ENCODE measurements at places on chromosomes 7 and 10. TPM values are rescaled to one million over a fixed set of nuclear protein-coding genes. Genes with fewer than 3 reads are reported as not detected.

GRCh38 chr10:110631934-110632333, 12.2 kb upstream of the RBM20 start:
- H3K4me1 ChIP-seq: peaks cover 3% of the 10 kb centered on the region
- DNase-seq: no peak
- H3K27ac ChIP-seq: no peak overlapping the region
- H3K36me3 ChIP-seq: no peaks in the 10 kb centered on the region
- no peak overlapping the region for H3K4me3 ChIP-seq

DNA sequence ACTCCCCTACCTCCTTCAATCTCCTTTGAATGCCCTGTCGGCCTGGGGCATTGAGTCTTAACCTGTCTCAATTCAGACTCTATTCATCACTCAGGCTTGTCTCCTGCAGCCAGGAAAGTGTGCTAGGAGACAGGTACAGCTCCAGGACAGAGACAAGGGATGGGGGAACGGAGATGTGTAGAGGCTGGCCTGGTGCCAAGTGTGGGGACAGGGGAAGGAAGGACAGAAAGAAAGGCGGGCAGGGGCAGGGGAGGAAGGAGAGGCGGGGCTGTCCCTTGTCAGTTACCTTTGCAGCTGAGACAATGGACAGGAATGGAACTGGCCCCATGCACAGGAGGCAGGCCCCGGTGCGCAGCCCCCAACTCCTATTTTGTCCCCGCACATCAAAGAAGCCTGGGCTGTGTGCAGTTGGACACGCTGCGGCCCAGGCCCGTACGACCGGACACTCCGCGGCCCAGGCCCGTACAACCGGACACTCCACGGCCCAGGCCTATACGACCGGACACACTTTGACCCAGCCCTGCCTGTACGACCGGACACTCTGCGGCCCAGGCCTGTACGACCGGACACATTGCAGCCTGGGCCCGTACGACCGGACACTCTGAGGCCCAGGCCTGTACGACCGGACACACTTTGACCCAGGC, 36.9 kb downstream of the CHST15 start:
- no peak for DNase-seq
- peaks cover 7% of the 10 kb centered on the region for H3K4me1 ChIP-seq
- no peak overlapping the region for H3K4me3 ChIP-seq
- H3K36me3 ChIP-seq: no peaks in the 10 kb centered on the region
- H3K27me3 ChIP-seq: no peaks in the 10 kb centered on the region
- H3K27ac ChIP-seq: no peak overlapping the region

DNA sequence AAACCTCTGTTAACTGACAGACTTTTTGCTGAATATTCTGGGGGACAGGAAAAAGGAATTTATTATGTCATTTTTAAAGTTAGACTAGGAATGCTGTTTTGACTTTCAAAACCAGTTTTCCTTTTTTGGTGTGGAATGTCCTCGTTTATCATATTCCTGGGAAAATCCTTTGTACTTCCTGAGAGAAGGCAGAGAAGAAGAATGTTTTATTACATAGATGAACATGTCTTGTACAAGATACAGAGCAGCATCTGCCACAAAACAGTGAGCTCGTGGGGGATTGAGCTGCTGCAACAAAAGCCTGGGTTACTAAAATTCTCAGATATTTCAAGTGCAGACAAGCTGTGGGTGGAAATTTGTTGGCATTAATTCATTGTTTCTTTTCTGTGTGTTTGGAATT, 20.2 kb downstream of the MCU start:
- no peak overlapping the region for H3K4me3 ChIP-seq
- H3K27me3 ChIP-seq: no peaks in the 10 kb centered on the region
- no peaks in the 10 kb centered on the region for H3K4me1 ChIP-seq

DNA sequence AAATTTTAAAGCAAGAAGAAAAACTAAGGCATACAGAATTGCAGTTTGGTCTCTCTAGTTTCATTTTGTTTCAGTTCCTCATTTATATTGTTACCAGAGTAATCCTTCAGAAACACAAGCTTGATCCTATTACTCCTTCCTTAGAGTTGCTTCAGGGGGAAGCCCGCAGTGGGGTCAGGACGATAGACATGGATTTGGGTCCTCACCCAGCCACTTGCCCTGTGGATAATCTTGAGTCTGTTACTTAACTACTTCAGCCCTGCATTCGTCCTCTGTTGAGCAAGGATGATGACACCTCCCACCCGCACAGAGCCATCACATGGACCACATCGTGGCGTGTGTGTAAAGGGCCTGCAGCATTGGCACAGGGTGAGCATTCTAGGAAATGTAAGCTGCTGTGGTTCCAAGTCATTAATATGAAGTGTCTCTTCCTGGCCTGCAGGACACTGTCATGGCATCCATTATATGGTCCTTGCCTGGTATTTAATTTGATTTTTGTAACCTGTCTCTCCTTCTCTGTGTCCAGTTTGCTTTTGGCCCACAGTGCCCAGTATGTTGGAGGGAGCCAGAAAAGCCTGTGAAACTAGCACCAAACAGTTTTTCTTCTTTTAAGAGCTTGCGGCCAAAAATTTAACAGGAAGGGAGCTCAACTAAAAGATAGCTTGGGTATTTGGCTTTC, 111.2 kb downstream of the EEPD1 start:
- H3K27ac ChIP-seq: no peak overlapping the region
- DNase-seq: no peak
- H3K4me3 ChIP-seq: no peak overlapping the region
- peaks cover 19% of the 10 kb centered on the region for H3K4me1 ChIP-seq

DNA sequence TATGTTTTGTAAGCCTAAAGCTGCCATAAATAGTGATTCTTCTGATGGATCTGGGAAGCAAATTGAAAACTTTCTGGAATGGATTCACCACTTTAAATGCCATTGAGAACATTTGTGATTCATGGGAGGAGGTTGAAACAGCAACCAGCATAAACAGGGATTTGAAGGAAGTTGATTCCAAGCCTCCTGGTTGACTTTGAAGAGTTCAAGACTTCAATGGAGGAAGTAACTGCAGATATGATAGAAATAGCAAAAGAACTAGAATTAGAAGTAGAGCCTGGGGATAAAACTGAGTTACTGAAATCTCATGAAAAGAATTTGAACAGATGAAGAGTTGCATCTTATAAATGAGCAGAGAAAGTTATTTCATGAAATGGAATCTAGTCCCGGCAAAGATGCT, 99.2 kb downstream of the LRRC4 start:
- no peaks in the 10 kb centered on the region for H3K4me1 ChIP-seq
- peaks cover 21% of the 10 kb centered on the region for H3K36me3 ChIP-seq
- no peaks in the 10 kb centered on the region for H3K27me3 ChIP-seq
- H3K27ac ChIP-seq: no peak overlapping the region
- no peak overlapping the region for H3K4me3 ChIP-seq
- DNase-seq: no peak

Gene PAX2
- total RNA-seq: 0.09 TPM

Measured in thymus (tissue), 14 donors.